SK-N-MC (cell line): ENCODE measurements at places on chromosomes 1 and 21.

GRCh38 chr1:208499026-208499425 is 254.8 kb upstream of the PLXNA2 start:
- DNase-seq, result no peak

- DNase-seq, result no peak
Measured at GRCh38 chr1:93672069-93672468, 9.6 kb downstream of the BCAR3 start.

GRCh38 chr1:201409440-201409839 is 10.3 kb upstream of the LAD1 start:
- no peak for DNase-seq

GRCh38 chr1:111618081-111618480 is 1.5 kb upstream of the RAP1A start:
- no peak for DNase-seq

- DNase-seq, result no peak
Measured at GRCh38 chr1:95252422-95252821, 18.4 kb downstream of the RWDD3 start.

DNA sequence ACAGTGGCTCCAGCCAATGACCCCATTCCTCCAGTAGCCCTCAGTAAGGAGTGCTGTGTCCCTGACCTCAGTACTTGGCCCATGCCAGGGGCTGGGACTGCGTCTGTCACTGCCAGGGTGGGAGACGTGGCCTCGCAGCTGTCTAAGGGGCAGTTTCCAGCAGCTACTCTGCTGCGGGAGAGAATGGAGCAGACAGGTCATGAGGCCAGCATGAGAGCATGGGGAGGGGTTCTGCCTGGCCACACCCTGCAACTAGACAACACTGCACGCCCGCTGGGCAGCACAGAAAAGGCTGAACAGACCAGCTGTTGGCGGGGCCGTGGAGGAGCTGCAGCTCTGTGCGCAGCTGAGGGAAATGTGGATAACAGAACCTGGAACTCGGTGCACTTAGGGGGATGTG is 91.6 kb upstream of the COL6A1 start:
- DNase-seq, result no peak

GRCh38 chr1:43438953-43439581 is 14.7 kb downstream of the HYI start:
- no peak for DNase-seq
